SIG-M5 (cell line): ENCODE measurements at places on chromosomes 16 and 17.

DNA sequence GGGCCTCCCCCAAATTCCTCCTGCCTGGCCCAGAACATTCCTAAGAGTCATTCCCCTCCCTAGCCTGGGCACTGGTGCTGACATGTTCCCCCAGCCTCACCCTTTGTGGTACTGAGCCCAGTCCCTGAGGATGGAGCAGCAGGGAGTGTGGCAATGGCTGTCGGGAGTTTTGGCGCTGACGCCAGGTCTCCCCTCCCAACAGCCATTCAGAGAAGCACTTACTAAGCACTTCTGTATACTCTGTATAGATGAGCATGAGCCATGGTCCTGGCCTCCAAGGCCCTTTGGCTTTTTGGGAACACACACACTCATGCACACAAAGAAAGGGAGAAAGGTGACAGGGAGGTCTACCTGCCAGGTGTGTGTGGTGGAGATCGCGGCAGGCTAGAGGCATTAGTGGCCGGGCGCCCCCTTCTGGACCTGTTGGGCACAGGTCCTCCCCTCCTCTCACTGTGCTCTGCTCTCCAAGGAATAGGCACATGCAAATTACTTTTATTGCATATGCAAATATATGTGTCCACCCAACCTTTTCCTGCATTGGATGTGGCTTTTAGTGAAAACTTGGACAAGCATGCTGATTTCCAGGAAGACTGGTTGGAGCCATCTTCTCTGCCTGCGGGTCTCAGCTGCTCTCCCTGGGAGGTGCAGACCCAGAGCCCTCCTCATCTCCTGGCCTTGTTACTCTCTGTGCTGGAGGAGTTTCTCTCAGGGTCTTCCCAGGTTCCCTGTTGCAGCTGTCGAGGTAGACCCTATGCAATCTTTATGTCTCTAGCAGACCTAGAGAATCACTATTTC, 17.4 kb upstream of the C17orf107 start:
- no peak for DNase-seq

DNA sequence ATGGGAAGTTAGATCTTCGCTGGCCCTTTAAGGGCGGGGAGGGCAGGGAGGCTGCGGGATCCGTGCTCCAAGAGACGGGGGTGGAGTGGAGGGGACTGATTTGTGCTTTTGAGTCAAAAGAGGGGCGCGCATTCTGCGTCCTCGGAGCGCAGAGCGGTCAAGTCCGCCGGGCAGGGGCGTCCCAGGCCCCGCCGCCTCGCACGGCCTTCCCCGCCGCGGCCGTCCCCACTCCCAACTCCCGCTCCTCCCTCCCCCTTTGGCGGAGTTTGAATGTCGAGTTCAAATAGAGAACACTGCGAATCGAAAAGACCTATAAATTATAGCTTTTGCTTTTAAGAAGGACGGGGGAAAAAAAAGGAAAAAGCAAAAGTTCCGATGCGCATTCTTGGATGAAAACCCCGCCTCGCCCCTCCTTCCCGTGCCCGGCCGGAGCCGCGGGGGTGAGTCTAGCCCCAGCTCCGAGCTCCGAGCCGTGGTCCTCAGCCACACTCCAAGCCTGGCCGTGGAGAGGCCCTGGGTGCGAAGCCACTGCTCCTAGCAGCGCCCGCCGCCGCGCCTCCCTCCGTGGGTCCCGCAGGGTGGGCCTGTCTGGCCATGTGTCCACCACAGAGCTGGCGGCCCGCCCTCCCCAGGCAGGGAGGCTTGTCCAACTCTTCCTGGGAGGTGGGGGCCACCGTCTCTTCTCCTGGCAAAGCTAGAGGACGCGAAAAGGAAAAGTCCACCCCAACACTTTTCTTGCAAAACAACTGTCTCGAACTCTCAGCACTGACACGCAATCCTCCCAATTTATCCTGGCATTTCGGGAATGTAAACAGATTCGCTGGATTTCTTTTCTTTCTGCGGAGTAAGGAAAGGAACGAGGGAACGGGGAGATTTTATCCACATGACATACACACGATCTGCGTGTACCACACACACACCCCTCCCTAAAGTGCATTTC, 3.6 kb downstream of the CBX8 start:
- DNase-seq = no peak

DNA sequence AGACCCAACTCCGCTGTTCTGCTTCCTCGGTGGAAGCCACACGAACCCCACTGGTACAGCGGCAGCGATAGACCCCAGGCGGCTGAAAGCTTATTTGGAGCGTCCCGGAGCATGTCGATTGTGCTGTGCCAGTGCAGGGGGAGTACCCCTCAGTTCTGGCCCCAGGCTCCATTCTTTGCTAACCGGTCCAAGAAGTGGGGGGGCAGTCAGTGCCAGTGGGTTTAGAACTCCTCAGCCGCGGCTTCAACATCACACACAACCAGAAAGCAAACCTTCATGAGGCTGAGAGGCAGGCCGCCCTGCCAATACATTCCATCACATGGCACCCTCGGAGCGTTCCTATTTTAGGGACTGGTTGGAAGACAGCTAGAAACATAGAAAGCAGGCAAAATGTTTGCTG, 1.7 kb upstream of the MNT start:
- DNase-seq = no peak

DNA sequence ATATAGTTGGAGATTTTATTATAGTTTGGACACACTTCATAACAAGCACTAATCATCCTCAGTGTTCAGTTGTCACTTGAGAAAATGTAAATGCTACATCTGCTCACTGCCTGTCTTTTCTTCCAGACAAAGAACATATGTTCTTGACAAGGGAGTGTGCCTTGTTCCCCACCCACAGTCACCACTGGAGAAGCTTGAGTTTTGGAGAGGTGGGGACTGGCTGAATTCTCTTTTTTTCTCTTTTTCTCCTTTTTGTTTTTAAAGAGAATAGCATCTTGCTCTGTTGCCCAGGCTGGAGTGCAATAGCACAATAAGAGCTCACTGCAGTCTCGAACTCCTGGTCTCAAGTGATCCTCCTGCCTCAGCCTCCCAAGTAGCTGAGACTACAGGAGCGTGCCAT, 15.5 kb downstream of the RPRML start:
- no peak for DNase-seq

DNA sequence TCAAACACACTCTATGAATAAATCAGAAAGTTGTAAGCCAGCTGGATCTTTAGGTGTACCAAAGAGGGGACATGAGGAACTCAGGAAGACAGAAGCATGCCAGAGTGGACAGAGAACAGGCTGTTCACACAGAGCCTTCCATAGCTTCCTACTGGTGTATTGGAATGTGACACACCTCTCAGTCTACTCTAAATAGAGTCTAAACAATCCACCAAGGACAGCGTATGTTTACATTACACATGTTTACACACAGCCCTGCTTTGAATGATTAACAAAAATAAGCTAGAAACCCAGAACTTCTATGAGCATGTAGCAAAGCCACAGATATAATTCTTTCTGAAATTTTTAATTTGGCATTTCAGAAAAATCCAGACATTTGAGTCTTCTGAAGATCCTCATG, 1279.0 kb upstream of the CDH8 start:
- no peak for DNase-seq

DNA sequence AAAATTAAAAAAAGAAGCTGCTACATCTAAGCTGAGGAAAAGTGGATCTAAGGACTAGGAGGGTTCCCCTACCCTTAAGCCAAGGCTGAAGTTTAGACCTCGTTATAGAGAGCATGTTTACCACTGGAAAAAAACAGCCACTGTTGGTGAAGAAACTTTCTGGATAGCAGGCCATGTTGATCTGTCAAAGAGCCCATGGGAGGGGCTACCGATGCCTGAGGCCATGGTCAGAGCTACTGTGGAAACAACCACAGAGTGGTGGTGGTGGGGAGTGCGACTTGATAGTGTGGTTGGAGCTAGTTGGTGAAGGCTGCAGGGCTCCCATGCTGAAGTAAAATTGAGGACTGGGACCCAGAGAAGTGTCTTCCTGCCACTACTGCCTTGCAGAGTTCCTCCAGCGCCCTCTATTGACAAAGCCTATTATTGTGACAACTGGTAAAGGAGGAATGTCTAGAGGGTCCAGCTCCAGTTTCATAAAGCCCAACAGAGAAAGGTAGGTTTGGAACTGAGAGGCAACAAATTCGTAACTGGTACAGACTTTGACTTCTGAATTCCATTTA, 12.7 kb upstream of the FAM20A start:
- no peak for DNase-seq

DNA sequence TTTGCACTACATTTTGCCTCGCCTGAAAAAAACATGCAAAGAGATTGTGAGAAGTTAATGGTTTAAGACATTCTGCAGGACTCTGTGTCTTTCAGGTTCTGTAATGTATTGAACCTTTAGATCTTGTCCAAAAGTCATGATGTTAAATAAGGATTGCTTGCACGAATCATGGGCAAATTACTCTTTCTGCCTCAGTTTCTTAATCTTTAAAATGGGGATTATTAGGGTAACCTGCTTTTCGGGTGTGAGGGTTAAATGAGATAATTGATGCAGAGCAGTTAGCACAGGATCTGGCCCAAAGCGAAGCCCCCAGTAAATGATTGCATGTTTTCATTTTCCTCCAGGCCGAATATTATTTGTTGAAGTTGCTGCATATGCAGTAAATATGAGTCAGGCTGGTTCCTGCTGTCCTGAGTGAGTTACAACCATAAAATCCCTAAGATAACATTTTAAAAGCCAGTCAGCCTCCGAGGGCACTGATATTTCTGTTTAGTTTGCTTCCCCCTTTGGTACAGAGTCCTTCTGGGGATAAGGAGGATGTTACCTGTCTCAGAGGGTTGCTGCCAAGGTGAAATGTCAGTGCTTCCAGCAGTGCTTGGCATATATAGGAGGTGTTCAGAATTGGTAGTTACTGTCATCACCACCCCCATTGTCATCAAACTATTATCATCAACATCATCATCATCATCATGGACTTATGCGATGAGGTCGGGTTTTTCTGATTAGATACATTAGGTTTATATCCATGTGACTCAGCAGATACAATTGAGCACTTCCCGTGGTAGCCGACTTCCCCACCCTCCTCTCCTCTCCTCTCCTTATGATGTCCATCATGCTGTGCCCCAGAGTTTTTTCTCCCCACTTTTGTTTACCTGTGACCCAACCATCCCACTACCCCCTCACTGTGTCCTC, 20.6 kb upstream of the ARHGAP17 start:
- DNase-seq = no peak

DNA sequence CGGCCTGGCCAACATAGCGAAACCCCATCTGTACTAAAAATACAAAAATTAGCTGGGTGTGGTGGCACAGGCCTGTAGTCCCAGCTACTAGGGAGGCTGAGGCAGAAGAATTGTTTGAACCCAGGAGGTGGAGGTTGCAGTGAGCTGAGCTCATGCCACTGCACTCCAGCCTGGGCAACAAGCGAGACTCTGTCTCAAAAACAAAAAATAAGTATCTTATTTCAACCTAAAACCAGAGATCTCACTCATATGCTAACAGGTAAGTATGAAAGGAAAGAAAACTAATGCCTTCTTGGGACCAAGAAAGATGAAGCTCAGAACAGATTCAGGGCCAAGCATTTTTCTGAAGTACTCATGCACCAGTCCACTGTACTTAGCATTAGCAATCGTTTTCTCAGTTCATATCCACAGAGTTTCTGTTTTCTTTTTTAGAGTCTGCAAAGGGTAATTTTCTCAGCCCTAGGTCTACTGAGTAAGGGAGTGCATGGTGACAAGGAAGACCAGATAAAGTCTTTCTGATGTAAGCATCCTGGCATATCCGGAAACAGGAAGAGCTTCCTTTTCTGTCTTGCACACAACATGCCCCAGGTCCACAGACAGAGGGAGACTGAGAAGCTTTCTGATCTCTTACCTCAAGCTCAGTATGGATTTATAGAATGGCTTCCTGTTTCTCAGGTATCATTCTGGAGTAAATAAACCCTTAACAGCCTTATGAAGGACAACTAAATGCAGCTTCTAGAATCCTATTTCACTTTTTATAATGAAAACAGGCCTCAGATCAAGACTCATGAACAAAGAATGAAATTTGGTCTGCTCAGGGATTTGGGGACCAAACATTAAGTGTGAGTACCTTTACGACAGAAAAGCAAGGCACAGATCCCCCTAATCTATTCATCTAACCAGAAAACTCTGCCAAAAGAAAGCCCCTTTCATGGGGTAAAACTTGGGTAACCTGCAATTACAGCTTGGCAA, 38.7 kb upstream of the FOXJ1 start:
- no peak for DNase-seq

- no peak for DNase-seq
Measured at GRCh38 chr16:56625943-56626654, 518 bp downstream of the MT1E start.

GRCh38 chr17:29126268-29126930, 53.8 kb downstream of the MYO18A start:
- DNase-seq = no peak
